Left renal pelvis (tissue), 4 donors: ENCODE measurements at places on chromosomes 3 and 15.

DNA sequence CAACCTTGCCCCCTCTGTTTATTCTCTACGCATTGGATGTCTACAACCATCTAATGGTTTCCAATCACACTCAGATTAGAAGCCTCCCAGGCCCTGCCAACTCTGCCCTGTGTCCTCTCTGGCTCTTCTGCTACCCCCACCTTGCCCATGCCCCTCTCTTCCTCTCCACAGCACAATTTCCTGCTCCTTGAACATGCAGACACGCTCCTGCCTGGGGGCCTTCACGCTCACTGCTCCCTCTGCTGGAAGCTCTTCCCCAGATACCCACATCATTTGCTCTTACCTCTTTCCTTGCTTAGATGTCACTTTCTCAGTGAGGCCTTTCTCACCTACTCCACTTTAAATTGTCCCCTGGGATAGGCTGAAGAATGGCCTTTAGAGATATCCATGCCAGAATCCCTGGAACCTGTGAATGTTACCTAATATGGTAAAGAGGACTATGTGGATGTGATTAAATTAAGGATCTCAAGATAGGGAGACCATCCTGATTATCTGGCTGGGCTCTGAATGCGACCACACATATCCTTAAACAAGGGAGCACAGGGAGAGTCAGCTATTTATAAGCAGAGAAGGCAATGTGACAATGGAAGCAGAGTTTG, 9.9 kb downstream of the KY start:
- DNase-seq: no peak

DNA sequence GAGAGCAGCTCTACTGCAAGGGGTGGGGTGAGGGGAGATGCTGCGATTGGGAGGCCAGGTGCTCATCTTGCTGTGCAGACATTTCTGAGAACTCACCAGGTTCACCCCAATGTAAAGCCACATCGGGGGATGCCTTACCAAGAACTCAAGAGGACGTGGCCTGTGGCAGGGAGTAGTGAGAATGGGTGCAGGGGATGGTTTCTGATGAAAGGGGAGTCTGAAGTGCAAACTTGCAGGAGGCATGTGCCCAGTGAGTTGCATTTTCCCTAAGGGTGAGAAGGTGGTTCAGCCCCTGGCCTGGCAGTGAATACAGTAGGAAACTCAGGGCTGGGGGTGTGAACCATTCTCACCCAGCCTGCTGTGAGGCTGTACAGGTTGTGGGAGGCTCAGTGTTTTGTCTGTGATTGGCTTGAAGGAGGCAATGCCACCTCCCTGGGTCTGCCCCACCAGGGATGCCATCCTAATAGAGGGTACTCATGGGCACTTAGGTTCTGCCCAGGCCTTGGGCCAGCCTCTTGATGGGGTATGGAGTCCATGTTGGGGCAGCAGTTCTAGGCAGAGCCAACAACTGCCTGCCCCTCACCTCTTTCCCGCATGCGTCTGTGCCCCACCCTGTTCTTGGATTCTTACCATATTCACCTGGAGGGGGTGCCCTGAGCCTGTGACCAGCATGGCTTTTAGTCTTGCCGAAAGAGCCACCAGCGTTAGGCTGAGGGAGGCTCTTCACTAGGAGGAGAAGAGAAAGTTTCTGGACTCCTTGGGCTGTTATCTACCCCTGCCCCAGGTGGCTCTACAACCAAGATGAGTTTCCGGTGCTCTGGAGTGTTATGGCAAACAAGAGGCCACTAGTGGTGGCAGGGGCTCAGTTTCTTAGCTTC, 4.5 kb downstream of the HEMK1 start:
- DNase-seq: no peak

DNA sequence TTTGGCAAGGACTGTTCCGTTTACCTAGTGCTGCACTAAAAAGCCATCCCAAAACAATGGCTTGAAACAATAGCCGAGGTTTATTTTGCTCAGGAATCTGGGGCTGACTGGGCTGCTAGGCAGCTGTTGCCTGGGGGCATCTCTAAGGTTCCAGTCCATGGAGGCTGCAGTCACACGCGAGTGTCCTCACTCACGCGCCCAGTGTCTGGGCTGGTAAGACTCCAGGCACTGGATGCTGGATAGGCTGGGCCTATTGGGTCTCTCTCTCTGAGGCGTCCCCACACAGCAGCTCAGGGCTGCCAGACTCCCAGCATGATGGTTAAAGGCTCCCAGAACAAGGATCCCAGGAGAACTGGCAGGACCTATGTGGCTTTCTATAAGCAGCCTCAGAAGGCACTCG, 34.2 kb downstream of the ALS2CL start:
- DNase-seq: no peak

DNA sequence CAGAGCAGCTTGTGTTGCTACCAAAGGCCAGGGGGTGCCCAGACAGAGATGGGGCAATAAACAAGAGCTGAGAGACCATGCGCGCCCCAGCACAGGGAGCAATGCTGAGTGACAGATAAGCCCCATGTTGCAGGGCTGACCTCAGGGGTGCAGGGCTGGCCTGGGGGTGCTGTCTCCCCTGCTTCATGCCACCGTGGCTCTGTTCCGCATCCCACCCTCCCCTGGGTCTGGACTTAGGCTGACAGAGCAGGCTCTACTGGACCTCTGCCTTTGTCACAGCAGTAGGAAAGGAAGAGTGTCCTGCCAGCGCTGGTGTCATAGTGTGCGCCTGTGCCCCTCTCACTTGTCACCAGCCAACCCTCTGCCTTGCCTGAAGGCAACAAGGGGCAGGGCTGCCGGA, 67.4 kb upstream of the IQSEC1 start:
- DNase-seq: no peak

DNA sequence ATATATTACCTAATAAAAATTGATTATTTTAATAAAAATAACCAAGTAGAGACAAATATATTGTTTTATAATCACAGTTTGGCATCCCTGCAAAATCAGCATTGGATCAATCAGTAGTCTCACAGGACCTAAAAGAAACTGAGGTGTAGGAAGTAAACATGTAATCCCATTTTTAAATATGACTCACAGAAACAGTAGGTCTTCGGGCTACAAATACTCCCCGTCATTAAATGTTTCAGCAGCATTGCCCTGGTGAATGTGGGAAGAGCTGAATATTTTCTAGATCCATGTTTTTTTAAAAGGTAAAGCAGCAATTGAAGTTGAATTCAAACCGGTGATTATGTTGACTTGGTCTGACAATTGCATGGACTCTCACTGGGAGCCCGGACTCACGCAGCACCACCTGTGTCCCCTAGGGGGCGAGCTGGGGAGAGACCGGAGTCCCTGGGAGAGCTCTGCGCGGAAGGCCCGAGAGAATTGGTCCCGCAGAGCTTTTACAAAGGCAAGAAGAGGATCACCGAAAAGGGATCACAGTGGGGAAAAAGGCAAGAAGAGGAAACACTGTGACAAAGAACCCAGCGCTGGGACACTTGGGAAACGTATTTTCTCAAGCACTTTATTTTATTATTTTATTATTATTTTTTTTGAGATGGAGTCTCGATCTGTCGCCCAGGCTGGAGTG, 17.2 kb upstream of the USP3 start:
- no peak for DNase-seq

DNA sequence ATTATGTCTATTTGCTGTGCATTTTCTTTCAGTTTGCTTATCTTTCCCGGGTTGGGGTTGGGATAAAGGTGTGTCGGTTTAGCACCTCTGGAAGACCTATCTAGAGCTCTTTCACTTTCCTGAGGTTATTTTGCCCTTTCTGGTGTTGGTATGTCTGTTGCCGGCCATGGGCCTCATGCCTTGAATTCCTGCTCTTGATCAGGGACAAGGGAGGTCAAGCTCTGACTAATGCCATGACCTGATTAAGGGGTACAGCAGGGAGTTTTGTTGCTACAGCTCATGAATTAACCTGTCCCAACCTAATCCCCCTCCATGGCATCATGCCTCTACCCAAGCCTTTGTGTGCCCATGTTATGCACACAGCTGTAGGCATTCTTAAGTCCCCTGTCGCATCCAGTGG, 70.5 kb upstream of the GOLGA6B start:
- DNase-seq: no peak

DNA sequence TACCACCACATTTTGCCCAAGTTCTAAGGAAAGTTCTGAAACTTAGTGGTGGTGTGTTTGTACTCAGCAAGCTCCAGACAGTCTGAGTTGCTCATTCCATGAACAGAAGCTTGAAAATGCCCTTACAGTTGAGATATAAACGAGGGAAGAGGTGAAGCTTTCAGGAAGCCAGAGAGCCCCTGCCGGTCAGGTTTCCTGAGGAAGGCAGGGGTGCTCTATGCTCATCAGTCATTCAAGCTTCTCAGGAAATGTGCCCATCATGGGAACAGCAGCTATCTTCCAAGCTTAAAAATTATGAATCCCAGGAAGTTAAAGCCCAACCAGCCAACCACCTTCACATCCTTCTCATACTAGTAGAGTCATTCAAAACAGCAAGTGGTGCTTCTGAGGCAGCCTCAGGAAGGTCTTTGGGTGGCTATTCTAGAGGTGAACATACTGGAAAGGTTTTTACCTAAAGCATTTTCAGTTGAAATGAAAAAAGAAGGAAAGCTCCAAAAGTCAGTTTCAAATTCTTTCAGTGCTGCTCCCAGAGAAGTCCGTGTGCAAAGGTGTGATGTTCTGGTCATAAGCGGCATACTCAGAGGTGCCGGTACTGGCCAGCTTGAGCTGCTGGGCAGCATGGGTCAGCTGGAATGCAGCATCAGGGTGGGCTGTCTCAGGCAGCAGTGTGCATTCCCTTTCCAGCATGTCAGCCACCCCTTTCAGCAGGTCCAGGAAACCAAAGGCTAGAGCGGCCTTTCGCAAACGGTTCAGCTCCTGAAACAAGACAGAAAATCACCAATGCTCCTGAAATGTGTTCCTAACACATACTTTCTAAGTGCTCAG, 31.8 kb downstream of the INTS14 start:
- no peak for DNase-seq

DNA sequence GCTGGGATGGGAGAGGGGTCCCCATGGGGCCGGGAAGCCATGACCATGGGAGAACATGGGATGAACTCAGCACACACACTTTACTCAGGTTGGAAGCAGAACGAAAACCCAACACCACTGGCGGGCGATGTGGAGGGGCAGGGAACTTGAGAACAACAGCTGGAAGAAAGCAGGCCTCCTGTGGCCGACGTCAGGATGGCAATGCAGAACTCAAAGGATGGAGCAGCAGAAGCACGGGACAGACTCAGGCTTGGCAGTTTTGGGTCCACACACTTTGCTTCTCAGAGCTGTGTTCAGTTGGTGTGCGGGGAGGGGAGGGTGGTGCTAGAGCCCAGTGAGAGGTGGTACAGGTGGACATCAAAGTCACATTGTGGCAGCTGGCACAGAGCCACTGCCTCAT, 80.7 kb downstream of the SEC22A start:
- no peak for DNase-seq

GRCh38 chr3:38634111-38634510, 15.4 kb downstream of the SCN5A start:
- DNase-seq: no peak
